Breast epithelium (tissue), 4 donors: ENCODE measurements at places on chromosomes 3 and 15. TPM values are rescaled to one million over a fixed set of nuclear protein-coding genes. Genes with fewer than 3 reads are reported as not detected.

- DNase-seq: no peak
Measured at GRCh38 chr3:65635657-65636056, 403.1 kb downstream of the MAGI1 start.

GRCh38 chr3:30453360-30454039 lies 152.9 kb upstream of the TGFBR2 start:
- no peak for DNase-seq

DNA sequence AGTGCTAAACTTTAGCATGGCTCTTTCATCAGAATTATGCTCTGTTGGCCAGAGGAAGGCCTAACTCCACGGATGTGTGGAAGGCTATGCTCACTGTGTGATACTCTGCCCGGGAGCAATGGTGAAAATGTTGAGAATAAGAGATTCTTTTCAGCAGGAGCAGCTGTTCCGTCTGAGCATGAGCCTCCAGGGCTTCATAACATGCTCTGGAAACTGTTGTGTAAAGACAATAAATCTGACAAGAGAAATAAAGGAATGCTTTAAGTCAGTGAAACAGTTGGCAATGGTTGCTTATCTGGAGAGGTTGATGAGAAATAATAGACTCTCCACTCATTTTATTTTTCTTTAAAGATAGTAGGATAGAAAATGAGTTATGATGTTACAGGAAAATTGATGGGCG lies 269.8 kb downstream of the DIPK2A start:
- no peak for DNase-seq

DNA sequence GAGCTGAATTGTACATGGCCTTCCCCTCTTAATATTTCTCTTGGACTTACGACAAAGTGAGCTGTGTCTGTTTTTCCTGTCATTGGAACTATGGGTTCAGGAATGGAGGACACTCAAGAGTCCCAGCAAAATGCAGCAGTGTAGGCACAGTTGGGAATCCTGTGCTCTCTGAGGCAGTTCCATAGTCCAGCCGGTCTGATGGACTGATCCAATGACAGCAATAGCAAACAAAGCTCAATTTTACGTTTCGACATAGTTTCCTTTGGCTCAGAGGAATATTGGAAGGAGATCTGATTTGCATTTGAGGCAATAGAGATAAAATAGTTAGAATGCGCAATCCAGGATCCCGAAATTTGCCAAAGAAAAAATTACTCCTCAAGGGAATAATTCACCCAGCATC lies 276.9 kb upstream of the CNTN3 start:
- no peak for DNase-seq

DNA sequence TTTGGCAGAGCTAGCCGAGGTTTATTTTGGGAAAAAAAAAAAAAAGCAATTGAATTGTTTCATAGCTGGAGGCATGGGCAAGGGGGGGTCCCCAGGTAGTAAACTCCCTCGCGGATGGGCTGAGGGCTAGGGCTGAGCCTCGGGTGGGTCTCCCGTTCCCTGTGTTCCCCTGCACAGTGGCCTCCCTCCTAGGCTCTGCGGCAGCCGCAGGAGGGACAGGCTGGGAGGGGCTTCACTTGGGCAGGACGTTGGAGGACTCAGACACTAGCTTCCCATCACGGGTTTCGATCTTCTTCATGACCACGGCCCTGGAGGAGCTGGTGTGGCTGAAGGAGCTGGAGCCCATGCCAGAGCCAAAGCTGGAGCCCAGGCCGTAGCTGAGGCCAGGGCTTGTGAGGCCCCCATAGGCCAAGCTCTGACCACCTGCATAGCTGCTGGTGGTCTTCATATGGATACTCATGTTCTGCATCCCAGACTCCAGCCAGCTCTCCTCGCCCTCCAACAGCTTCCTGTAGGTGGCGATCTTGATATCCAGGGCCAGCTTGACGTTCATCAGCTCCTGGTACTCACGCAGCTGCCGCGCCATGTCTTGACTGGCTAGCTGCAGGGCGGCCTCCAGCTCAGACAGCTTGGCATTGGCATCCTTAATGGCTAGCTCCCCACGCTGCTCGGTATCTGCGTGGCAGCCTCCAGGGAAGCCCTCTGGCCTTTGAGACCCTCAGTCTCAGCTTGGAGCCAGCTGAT lies 64.0 kb upstream of the CDAN1 start:
- no peak for DNase-seq

DNA sequence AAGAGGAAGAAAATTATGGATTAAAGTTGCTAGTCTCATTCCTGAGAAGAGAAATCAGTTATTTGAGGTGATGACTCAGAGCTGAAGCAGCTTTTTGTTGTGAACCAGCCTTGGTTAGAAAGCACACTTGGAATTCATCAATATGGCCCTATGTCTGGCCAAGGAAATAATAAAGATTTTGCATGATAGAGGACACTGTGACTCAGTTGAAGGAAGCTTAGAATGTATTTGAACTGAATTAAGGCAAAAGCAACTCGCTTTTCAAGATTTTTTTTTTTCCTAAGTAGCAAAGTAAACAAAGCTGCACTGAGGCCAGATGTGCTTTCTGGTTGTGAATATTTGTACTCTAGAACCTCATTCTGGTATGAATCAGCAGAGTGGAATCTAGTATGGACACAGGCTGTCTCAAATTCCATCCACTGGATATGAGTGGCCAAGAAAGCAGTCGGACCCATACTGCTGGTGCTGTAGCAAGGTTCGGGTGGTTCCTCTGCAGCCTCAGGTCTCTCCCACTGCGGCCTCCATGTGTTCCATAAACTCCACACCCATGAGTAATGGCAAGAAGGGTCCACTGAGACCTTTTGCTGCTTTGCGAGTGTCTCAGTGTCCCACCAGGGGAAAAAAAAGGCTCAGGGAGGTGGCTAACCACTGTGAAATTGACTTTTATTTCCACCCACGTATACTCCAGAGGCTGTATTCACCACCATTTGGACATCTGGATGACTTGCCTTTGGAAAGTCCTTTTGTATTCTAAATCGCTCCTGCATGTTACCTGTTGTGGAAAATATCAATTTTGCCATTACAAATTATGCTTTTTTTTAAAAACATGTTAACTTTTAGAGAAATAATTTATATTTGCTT lies 53.1 kb downstream of the TGFBR2 start:
- no peak for DNase-seq

GRCh38 chr3:124791639-124792151 lies 61.4 kb downstream of the UMPS start:
- no peak for DNase-seq

DNA sequence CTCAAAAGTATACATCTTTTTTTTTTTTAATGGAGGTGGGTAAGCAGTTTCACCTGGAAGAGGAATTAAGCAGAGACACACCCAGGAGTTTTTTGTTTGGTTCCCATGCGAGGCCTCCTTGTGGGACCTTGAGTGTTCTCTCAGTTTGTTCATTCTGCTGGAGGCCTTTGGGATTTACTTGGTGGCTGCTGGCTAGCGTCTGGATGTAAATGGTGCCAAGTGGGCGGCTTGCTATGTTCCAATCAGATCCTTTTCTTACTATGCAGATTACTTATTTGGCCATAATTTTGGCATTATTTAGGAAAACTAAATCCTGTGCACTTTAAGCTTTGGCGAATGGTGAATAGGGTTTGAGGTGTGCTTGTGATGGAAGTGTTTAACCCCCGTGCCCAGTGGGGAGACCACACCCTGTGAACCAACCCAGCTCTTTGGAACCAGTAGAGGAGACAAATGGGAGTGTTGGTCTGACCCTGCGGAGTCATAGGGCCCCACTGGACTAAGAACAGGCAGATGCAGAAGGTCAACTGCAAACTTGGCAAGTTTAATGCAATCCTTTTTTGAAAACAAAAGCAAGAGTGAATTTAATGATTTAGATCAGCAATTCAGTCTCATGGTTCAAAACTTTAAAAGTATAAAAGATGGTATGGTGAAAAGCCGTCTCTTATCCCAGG lies 79.4 kb downstream of the EBLN2 start:
- no peak for DNase-seq

- DNase-seq: no peak
Measured at GRCh38 chr15:41354371-41354770, 21.7 kb downstream of the NUSAP1 start.

GRCh38 chr3:155317211-155317610 lies 23.7 kb upstream of the STRIT1 start:
- no peak for DNase-seq

- DNase-seq: no peak
Measured at GRCh38 chr15:26126070-26126469, 262.9 kb upstream of the ATP10A start.

- DNase-seq: no peak
Measured at GRCh38 chr3:108328821-108329486, 32.6 kb downstream of the HHLA2 start.

DNA sequence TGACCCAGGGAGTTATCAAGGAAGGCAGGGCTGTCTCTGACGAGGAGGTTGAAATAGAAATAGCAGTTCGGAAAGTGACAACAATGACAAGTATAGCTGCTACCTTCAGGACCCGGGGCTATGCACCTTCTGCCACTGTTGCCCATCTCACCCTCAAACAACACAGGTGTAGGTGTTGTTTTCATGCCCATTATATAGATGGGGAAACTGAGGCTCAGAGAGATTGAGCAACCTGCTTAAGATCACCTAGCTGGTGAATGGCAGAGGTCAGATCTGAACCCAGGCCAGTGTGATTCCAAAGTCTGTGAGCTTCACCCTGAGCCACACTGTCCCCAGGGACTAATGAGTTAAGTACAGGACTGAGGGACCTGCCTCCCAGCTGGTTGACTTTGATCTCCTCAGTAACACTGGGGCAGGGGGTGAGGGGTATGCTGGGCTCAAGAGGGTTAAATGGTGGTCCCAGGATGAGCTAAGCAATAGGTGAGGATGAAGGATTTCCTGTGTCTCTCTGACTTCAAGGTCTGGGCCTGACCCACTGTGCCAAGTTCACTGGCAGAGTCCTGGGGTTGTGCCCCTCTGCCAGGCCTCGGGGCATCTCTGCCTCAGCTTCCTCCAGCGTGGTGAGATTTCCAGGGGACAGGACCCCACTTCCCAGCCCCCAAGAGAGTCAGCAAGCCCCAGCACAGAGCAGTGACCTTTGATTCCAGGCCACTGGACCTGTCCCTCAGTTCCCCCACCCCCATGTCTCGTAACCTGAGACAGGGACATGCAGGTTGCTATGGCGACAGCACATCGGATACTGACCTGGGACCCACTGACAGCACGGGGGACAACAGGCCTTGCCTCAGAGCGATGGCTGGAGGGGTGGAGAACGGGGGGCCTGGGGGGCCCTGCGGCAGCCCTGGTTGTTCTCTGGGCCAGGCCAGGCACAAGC lies 35.0 kb downstream of the ATP2B2 start:
- no peak for DNase-seq

- DNase-seq: no peak
Measured at GRCh38 chr15:39462691-39463090, 118.2 kb upstream of the THBS1 start.

DNA sequence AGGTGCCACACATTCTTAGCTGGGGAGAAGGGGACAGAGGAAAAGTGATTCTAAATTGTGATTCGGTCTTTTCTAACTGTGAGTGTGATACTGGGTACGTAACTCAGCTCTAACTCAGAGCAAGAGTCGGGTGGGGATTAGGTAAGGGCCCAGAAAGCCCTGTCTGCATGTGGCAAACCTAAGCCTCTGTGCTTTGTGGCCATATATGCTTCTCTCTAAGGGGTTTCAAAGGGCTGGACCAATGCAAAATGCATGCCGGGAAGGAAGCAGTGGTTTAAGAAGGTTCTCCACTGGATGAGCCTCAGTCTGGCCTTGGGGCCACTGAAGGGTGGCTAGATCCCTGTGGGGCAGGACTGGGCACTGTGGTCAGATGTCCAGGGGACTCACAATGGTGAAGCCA lies 275.8 kb downstream of the PLCL2 start:
- DNase-seq: no peak

GRCh38 chr15:97425596-97425995 lies 534.9 kb upstream of the ARRDC4 start:
- no peak for DNase-seq

DNA sequence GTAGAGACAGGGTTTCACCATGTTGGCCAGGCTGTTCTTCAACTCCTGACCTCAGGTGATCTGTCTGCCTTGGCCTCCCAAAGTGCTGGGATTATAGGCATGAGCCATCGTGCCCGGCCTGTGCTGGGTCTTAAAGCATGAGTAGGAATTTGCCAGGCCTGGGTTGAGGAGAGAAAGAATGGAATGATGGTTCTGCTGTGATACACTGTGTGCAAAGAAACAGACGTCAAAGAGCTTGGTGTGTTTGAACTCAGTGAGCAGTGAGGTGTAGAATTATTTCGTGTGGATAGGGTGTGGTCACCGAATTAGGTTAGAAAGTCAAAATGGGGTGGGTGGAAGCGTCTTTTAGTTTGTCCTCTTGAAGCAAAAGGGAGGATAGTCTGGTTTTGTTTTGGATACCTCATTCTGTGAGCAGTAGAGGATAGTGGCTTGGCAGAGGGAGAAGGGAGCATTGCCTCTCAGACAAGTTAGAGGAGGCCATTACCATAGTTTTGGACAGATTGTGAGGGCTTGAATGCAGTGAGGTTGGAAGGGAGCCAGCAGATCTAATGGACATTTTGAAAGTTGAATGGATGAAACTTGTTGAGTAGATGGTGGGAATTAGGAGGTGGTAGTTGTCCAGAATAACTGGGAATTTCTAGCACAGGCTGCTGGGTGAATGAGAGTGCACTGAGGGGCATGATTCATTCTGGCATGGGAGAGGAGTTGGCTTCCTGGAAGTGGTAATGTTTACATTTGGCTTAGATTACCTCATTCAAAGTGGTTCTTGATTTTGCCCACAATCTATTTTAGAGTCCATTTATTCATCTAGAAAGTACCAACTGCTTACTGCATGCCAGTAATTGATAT lies 27.2 kb downstream of the AKAP13 start:
- no peak for DNase-seq

ENTPD3 gene
- total RNA-seq: 1.4 TPM

STRA6 gene
- 0.98 TPM for total RNA-seq

ACP3 gene
- total RNA-seq: 6.9 TPM

MCF2L2 gene
- total RNA-seq: 1.5 TPM

CCR9 gene
- not detected for total RNA-seq

TGM5 gene
- 1.6 TPM for total RNA-seq

PCOLCE2 gene
- total RNA-seq: 36.0 TPM

TRANK1 gene
- 13.8 TPM for total RNA-seq

IQSEC1 gene
- total RNA-seq: 45.4 TPM
